ENCODE measurements at places on chromosomes 3 and 15.

DNA sequence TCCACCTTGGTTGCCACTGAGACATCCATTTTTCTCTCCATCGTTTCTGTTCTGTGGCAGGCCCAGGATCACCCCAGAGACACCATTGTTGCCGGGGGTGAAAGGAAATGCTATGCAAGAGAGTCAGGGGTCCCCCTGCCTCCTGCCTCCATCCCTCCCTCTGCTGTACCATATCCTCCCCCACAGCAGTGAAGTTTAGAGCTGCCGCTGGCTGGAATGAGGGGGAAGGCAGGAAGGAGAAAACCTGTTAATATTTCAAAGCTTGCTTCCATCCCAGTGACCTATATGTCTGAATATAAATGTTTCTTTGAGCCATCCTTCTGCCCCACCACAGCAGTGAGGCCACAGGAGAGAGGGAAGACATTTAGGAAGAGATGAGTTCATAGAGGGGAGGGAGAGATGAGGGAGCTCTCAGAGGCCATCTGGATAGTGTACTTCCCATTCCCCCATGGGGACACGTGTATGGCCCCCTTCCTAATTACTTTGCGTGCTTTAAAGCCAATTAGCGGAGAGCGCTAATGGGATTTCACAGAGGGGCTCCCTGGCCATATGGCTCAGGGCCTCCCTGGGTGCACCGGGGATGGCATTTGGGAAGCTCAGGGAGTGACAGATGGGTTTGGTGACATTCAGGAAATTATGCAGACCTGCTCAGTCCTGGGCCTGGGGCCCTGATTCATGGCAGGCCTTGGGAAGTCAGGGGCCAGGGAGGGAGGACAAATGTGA is 40.4 kb upstream of the CHRNB4 start:
- no peak for DNase-seq

- DNase-seq: no peak
Measured at GRCh38 chr3:192129586-192129985, 597.8 kb downstream of the FGF12 start.

DNA sequence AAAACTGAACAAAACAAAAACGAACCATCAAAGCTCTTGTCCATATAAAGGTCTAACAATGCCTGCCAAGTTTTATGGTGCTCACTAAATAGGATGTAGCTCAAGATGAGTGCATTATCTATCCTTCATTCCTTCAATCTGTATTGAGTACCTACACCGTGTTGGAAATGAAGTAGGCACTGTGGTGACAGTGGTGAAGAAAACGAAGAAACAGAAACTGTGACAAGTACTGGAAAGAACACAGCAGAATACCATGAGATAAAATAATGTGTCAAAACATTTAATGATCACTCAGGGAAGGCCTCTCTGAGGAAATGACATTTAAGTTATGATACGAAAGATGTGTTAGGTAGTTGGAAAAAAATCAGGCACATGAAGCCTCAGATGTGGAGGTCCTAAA is 36.2 kb downstream of the CBLB start:
- DNase-seq: no peak

DNA sequence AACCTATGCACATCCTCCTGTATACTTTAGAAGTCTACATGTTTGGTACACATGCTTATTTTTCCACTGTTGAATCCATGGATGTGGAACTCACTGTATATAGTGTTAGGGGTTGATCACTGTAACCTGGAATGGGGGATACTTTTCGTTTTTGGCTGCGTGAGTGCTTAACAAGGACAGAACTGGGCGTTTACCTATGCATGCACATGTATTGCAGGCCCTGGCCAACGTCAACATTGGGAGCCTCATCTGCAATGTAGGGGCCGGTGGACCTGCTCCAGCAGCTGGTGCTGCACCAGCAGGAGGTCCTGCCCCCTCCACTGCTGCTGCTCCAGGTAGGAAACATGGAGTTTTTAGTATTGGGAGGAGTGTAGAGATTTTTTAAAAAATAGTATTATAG is 2.3 kb downstream of the RPLP1 start:
- DNase-seq: no peak

DNA sequence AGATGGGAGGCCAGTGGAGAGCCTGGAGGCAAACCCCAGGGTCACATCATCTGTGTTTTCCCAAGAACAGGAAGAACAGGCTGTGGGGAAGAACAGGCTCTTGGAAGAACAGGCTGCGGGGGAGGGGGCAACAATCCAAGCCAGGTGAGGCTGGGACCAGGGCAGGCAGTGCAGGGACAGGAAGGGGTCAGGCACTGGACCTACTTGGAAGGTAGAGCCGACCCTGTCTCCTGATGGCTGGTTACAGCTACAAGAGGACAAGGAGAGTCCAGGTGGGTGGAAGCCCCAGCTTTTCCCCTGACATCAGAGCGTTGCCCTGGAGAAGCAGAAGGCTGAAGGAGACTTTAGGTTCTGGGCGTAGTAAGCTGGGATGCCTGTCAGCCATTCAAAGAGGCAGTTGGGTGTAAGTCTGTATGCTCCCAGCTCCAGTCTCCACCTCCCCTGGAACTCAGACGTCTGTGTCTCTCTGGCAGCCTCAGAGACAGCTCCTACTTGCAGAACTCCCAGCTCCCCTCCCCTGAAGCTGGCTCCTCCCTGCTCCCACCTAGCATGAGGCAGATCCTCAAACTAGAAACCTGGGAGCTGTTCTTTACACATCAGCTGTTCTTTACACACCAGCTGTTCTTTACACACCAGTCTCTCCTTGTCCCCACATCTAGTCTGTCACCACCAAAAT is 130.9 kb downstream of the DNAJB8 start:
- no peak for DNase-seq

GRCh38 chr3:14429237-14429636 is 26.8 kb downstream of the SLC6A6 start:
- DNase-seq: no peak

DNA sequence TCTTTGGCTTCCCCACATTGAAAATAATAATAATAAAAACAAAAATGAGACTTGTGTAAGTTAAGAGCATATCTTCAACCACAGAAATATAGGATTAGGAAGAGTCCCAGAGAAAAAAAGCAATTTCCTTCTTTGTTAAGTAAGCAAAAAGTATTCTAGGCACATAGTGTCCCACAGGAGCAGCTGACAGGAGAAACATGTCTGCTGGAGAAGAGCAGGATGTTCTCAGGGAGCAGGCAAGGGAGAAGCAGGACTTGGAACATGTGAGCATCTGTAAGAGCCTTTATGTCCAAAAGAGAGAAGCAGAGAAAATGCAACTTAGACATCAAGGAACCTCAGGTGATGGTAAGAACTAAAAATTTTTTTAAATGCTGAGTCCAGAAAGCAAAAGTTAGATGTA is 39.0 kb downstream of the TTC23 start:
- no peak for DNase-seq

DNA sequence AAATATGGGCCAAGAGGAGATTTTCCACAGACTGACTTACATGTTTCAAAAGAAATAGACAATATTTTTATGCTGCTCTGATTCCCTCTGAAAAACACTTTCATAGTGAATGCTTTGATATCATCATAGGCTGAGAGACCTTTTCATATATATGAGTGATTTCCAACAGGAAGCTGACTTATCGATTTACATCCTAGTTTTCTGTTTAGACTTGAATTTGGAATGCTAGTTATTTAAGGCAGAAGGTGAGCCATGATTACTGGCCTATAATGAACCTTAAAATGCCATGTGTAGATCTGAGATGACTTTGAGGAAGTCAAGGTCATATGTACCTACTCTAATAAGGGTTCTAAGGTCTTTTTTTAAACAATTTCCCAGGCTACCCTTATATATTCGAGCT is 1126.1 kb downstream of the ROBO1 start:
- DNase-seq: no peak

GRCh38 chr3:123053107-123053506 is 13.7 kb upstream of the PDIA5 start:
- DNase-seq: no peak

DNA sequence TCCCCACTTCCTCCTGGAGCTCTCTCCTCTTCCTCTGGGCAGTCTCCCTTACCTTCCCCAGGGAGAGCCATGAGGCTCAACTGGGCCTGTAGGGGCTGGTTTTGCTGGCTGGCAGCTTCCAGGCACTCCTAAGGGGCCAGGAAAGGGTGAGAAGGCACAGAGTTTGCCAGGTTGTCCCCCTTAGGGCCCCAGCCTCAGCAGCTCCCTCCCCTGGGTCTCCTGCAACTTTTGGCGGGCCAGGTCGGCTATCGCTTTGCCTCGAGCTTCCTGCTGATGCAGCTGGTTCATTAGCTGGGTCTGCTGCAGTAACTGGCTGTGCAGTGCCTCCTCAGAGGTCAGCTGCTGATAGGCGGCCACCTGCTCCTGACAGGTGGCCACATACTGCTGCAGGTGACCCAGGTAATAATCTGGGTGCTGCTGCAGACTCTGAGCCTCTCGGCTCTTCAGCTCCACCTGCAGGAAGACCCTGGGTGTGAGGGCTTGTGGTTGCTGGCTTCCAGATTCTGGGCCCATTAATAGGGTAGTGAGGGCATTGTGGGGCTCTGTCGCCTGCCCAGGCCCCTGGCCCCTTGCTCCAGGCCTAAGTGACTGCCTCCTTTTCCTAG is 29.7 kb upstream of the OR4F6 start:
- DNase-seq: no peak

- no peak for DNase-seq
Measured at GRCh38 chr15:83786336-83786735, 132.4 kb downstream of the ADAMTSL3 start.

- peak; percentile 20 for DNase-seq
Measured at GRCh38 chr15:100849021-100849854, 30.4 kb upstream of the ALDH1A3 start.

DNA sequence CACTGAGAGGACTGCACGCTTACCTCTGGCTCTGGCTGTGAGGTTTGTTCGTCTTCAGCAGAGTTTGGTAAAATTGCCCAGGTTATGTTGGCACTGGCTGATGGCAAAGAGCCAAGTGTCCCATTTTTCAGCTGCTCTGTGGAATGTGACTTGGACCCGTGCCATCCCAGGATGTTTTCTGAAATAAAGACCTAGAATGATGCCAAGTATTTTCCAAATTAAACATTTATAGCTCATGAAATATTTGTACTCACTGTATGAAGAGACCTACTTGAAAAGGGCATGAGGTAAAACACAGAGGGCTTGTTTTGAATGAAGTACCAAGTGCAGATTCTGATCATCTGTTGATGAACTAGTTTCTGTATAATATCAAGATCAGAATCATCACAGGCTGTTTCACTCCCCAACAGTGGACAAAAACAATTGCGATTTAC is 200.5 kb downstream of the STT3B start:
- no peak for DNase-seq

GRCh38 chr3:160005004-160005403 is 16.4 kb downstream of the IL12A start:
- DNase-seq: no peak

GRCh38 chr15:83813682-83814081 is 159.8 kb downstream of the ADAMTSL3 start:
- no peak for DNase-seq

GRCh38 chr15:29795610-29796009 is 26.7 kb downstream of the TJP1 start:
- no peak for DNase-seq

- DNase-seq: no peak
Measured at GRCh38 chr15:70383856-70384255, 286.1 kb upstream of the TLE3 start.

DNA sequence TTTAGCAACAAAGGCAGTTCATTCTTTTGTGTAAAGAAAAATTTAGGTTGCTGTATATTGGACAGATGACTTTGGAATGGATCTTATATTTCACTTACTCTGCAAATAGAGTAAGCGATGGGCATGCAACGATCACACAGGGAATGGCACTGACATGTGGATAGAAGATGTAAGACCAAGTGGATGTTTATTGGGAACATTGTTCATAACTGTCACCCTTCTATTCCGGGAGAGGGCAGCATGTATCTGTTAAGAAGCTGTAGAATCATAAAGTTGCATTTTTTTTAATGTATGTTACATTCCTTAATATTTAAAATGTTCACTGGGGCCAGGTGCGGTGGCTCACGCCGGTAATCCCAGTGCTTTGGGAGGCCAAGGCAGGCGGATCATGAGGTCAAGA is 41.2 kb downstream of the HPS3 start:
- DNase-seq: no peak

DNA sequence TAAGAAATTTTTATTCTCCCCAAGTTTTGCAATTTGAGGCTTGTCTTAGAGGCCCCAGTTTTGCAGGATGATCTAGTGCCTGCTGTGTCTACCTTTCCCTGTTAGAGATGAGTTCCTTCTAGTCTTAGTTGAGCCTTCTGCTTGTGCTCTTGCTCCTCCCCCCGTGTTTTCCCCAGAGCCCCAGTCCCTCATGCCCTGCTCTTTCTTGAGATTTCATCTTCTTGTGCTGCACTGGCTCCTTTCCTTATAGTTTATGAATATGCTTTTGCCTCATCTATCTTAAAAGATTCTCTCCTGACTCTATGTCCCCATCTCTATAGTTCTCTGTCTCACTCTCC is 4.7 kb downstream of the GAP43 start:
- DNase-seq: no peak

DNA sequence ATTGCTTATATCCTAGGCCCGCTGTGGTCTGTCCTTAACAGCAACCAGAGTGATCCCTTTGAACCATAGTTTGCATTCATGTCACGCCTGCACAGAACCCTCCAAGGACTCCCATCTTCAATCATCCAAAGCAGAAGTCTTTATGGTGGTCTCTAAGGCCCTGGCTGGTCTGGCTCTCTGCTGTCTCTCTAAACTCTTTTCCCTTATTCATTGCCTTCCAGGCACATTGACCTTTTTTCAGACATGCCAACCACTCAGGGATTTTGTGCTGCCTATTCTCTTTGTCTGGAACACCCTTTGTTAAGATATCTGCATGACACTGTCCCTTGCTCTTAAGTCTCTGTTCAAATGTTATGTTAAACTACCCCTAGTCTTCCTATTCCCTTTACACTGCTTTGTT is 21.9 kb upstream of the ZBTB47 start:
- no peak for DNase-seq

DNA sequence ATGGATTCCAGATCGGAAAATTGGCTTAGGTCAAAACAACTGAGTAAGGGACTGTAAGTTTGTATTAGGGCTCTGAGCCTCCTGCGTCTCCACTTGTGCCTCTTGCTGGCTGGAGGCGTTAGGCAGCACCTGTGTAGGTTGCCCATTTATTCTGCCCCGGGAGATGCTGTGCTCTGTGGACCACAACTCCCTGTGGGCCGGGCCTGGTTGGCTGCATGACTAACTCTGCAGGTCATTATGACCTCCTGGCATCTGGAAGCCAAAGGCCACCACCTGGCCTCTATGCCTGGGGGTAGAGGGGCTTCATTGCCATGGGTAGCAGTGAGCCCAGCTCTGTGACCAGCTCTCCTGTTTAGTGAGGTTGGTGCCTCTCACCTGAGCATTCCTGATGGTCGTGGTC is 36.0 kb upstream of the BDH1 start:
- no peak for DNase-seq

- no peak for DNase-seq
Measured at GRCh38 chr15:48828906-48829305, 18.0 kb upstream of the CEP152 start.

DNA sequence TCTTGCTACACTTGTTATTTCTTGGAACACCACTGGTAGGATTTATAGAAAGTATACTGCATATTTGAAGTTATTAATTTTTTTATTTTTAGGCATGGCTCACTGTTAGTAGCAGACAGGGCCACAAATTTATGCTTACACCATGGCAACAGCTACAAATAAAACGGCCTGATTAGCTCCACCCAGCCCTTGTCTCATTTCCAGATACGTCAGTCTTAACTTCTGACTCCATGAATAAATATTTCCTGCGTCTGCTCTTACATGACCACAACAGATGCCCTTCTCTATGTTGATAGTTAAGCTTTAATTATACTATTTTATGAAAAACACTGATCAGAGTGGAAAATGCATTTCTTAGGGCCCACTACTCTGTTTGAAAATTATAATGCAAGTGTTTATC is 62.3 kb upstream of the CPOX start:
- no peak for DNase-seq

Measured in stimulated activated CD8-positive, alpha-beta memory T cell treated with anti-CD3 and anti-CD28 coated beads, Interleukin-4, amount 100 ng/mL, for 1 hour (primary cell).